ENCODE measurements at places on chromosomes 3 and 15.

DNA sequence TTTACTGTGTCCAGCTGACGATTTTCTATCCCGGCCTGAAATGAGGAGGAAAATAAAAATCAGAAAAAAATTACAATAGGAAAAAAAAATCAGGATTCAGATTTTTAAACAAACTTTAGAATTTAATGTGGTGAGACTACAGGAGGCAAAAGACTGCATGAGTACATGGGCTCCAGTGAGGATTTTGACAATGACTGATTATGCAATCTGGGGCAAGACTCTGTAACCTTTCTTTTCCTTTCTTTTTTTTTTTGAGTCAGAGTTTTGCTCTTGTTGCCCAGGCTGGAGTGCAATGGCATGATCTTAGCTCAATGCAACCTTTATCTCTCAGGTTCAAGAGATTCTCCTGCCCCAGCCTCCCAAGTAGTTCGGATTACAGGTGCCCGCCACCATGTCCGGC is 29.9 kb downstream of the SPG11 start:
- no peak for DNase-seq

- no peak for DNase-seq
Observed at GRCh38 chr3:154496978-154497377, 67.0 kb upstream of the GPR149 start.

- no peak for DNase-seq
Observed at GRCh38 chr3:99777708-99778107, 40.0 kb upstream of the CMSS1 start.

DNA sequence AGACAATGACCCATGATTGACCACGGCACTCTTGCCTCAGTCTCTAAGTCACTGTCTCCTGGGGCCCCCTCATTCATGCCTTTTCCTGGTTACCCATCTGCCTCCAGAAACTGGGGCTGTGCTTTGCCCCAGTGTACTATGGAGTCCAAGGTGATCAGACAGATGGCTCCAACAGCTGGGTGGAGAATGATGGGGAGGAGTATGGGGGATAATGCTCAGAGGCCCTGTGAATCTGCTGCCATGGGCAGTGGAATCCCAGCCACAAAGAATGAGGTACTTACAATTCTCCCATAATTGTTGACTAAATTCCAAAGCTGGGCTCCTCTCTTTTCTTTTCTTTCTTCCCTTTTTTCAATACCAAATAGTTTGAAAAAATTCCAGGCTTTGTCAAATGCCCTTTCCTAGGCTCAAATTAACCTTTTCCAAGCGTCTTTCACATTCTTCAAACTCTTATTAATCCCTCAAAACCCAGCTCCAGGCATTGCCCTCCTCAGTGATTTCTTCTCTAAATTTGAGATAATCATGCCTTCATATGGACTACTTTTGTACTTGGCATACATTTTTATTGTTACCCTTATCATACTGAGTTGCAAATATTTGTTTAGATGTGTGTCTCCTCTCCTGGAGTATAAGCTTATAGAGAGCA is 148.5 kb upstream of the ICE2 start:
- DNase-seq: no peak

DNA sequence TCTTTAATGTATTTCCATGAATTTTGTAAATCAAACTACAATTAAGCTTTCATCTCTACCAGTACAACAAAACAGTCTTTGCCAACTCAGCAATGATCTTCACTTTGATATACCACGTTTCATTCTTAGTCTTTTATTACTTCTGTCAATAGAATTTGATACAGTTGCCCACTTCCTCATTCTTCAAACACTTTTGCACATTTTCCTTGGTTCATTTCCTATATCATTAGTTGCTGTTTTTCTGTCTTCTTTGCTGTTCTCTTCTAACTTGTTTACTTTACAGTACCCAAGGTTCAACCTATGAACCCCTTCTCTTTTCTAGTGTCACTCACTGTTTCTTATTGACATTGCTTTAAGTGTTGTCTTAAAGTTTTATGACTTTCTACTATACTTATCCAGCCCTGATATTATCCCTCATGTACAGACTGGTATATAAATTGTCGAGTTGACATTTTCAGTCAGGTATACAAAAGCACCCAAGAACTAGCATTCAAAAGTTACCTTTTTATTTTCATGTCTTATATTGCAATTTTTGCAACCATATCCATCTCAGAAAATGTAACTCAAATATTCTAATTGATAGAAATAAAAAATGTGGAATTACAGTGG is 903.1 kb downstream of the NSUN3 start:
- DNase-seq: no peak

- peak; percentile 53 for DNase-seq
Observed at GRCh38 chr15:69096196-69096595, 64.2 kb upstream of the GLCE start.

- no peak for DNase-seq
Observed at GRCh38 chr15:53758412-53758811, 1.1 kb downstream of the WDR72 start.

DNA sequence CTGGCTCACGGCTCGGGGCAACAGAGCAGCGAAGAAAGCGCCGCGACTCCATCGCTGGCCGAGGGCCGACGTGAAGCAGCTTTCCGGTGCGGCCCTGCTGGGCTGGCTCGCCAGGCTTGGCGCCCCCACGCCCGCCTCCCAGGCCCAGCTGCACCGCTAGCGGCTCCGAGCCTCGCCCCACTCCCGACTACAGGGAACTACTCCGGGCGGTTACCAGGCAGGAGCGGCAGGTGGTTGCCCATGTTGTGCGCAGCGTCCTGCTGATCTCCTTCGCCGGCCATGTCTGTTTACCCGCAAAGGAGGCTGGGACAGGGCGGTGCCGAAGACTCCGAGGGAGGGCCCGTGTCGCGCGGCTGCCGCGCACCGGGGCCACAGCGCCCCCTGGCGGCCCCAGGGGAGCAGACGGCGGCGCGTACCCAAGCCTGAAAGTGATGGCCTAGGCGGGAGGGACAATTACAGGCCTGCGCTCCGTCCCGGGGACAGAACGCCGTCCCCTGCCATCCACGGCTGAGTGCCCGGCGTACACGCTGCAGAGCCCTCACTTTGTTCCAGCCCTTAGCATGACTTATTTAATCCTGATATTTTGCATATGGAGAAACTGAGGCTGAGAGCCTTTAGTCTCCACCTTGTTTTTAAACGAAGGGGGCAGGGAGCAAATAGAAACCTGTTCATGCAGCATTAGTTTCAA is at the start of gene CRBN:
TSS of gene CRBN (minus strand) at position 285 of the 688 bp plus-strand sequence. CDS start at position 281, 4 bp downstream.
- DNase-seq: peak; percentile 45

DNA sequence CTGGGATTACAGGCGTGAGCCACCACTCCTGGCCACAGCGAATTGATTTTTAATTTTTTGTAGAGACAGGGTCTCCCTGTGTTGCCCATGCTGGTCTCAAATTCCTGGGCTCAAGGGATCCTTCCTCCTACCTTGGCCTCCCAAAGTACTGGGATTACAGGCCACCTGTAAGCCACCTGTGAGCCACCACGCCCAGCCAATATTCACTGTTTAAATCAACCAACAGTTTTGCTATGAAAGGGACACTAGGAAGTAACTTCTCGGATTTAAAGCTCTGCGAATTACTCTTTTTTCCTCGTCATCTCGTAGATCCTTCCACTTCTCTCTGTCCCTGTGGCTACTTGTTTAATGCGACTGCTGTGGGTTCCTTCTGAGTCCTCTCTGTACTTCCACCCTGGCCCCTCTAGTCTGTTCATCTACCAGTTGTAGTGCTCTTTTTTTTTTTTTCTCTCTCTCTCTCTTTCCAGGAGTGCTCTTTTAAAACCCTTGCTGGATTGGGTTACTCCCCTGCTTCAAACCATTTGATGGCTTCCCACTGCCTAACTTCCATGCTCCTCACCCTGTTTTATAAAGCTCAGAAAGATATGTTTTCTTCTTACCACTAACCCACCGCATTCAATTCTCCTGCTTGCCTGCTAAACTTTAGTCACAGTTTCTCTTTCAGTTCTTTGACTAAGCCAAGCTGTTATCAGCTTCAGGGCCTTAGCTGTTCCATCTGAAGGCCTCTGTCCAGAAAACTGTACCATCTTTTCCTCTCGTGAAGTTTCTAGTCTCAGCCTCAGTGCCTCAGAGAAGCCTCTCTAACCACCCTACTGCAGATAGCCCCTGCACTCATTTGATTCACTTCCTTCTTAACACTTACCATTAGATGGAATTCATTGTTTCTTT is 12.4 kb downstream of the RTF1 start:
- no peak for DNase-seq

GRCh38 chr3:24177201-24177600 is 232.1 kb downstream of the NR1D2 start:
- DNase-seq: no peak

DNA sequence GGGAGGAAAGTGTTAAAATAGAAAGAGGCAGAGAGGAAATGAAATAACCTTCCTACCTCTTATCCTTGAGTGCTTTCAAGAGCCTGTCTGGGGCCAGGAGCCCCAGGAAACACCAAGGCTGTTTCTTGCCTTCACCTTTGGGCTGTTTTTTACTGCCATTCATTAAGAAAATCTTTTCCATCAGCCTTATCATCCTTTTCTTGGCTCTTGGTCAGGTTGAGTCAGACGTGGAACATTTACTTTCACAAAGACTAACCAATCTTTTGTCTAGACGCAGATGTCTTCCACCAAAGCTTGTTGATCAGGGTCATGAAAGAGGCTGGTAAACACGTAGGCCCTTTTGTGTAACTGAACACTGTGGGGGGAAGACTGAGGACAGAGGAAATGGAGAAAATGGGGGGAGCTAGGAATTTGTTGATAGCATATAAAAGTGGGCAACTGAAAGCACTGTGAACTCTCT is 151.0 kb upstream of the THBS1 start:
- no peak for DNase-seq

DNA sequence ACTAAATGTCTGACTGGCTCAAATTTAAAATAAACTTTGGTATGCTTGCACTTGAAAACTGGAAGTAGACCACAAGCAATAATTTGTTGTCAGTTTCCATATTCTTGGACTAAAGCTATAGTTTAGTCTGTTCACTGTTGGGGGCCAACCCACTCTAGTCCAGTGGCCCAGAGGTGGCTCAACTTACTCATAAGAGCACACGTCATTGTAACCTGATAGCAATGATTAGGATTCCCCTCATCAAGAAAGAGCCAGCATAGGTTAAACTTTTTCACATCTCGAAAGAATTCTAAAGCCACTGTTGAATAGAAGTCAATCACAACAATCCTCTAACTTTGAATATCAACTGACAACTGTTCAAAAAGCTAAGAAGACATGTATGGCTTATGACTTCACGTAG is 147.0 kb downstream of the MEIS2 start:
- DNase-seq: no peak

DNA sequence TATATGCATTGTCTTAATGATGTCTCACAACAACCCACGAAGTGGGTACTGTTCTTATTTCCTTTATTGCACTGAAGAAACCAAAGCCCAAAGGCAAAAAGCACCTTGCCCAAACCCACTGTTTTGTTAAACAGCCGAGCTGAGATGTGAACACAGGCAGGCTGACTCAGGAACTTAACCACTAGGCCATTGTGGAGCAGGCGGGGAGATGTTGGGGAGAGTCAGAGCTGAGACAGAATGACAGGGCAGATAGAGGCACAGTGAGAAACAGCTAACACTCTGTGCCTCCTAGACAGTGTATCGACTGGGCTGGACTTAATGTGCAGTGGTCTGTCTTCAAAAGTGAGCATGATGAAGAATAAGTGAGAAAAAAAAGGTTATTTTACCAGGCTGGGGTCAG is 56.5 kb downstream of the RPLP1 start:
- no peak for DNase-seq

DNA sequence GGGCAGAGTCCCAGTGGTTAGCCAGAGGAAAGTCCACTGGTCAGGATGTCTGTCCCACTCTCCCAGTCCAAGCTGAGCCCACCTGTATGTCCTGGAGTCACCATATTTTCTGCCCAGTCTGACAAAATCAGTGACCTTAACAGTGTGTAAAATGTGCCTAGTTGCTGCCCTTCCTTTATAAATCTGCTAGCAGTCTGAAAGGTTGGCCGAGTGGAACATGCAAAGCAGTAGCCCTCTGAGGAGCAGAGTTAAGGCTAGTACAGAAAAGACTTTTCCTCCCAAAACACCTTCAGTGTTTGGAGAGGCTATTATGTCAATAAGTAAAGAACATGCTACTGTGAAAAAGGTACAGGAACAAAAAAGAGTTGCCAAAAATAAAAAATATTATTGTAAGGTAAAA is 15.3 kb downstream of the TTC21A start:
- DNase-seq: no peak

DNA sequence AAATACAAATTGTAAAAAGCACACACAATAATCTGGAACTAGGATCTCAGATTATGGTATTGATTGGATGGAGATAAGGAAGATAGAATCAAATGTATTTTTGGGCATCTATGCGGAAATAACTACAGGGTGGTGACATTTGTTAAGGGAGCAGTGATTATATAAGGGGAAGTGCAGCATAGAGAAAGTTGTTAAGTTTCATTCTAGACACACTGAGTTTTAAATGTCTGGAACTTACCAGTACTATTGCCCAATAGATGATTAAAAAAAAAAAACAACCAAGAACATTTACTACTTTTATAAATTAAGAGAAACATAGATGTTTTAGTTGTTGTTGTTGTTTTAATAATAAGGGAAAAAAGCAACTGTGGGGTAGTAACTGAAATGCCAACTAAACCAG is 32.1 kb upstream of the C3orf38 start:
- no peak for DNase-seq

DNA sequence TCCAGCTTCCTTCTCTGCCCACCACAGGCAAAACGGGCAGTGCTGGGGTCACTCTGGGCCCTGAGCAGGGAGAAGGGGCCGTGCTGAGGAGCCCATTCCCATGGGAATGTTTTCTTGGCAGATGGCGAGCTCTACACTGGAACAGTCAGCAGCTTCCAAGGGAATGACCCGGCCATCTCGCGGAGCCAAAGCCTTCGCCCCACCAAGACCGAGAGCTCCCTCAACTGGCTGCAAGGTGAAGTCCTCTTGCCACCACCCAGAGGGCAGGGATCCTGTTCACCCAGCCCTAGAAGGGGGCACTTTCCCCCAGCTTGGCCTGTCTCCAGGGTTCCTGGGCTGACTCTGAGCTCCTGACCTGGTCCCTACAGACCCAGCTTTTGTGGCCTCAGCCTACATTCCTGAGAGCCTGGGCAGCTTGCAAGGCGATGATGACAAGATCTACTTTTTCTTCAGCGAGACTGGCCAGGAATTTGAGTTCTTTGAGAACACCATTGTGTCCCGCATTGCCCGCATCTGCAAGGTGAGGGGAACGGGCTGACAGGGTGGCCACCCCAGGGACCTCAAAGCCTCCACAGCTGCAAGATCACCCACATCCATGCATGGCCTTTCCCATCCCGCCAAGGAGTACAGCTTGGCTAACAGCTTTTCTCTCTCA is 12.4 kb downstream of the CIB1 start:
- peak; percentile 52 for DNase-seq

GRCh38 chr15:80823995-80824394 is 44.8 kb downstream of the CEMIP start:
- DNase-seq: no peak

DNA sequence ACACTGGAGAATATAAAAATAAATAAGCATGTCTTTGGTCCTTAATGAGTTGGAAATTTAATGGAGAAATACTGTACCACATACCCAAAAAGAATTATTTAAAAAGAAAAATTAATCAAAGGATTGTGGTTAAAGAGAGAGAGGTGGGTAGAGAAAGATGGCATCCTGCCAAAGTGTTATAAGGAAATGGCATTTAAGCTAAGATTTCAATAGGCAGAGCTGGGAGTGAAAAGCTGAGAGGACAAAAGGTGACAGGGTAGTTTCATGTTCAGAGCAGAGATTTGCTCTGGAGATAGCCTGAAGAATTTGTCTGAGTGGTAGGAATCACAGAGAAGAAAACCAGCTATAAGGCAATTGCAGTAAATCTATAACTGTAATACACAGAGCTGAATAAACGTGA is 181.0 kb downstream of the SI start:
- no peak for DNase-seq

- no peak for DNase-seq
Observed at GRCh38 chr3:195209847-195210265, 61.1 kb downstream of the XXYLT1 start.

GRCh38 chr15:80003934-80004472 is 33.0 kb upstream of the BCL2A1 start:
- no peak for DNase-seq
